ENCODE measurements at places on chromosomes 16 and 17.
A peak's percentile ranks its signal among the peaks of the same experiment; 100 is the strongest.

DNA sequence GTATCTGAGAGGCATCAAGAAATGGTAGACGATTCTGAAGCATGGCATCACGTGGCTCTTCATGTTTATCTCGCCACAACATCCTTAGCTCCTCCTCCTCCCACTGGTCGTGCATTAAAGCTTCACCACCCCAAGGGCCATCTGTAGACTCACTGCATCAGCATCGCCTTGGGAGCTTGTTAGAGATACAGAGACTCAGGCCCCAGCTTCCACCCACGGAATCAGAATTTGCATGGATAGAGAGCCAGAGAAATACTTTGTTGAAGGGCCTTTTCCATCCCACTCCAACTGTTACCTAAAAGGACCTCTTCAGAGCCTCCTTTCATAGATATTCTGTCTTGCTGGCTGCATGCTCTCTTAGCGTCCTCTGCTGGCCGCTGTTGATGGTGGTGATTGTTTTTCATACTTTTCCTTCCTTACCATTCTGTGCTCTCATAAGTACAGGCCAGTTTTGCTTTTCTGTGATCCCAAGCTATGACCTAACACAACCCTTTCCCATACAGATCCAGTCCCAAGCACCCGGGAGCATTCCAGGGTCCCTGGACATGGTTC, 1049.4 kb upstream of the EEF2KMT start:
- DNase-seq: no peak

- DNase-seq: no peak
Measured at GRCh38 chr16:52074133-52074532, 472.8 kb downstream of the TOX3 start.

GRCh38 chr16:68040506-68041288, 17.6 kb downstream of the DUS2 start:
- DNase-seq: peak; percentile 79

DNA sequence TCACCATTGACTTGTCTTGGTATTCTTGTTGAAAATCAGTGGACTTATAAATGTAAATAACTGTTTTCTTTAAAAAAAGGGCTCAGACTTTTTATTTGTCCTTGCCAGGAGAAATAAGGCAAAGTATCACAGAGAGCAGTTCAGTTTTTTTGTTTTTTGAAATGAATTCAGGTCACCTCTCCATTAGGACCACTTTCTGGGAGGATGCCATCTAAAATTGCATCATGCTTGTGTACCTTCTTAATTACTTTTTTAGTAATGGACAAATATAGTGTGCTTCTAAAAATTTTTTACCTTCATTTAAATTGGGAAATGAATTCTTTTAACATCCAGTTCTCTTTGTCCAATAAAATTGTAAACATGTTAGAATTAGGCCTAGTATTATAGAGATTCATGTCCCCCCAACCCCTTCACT, 210.0 kb downstream of the BCAS3 start:
- DNase-seq: no peak

GRCh38 chr16:27232061-27232900, 29.0 kb downstream of the KDM8 start:
- no peak for DNase-seq

DNA sequence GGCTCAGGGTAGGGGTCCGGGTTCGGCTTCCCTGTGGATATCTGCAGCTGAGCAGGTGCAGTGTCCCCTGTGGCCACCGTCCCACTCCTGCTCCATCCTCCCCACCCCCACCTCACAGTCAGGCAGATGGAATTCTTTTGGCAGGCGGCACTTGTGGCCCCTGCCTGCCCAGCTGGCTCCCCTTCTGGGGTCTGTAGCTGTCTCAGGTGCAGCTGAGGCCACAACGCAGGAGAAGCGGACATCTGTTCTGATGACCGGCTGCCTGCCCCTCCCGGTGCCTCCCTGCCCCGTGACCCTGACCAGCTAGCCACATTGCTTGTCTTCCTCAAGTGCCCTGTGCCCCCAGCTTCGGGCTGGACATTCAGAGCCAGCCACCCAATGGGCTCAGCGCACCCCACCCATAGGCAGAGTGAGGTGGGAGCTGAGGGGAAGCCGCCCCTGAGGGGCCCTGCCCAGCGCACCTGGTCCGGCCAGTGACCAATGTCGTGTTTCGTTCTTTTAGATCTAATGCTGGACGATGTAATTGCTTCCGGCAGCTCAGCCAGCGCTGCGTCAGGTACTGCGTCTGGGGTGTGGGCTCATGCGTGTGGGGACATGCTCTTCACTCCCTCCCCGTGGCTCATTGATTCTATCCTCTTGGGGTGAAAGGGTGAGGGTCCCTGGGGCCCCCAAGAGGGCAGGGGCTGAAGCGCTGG, 25.2 kb upstream of the ABCC3 start:
- DNase-seq: no peak

GRCh38 chr17:79607940-79608623, 2.8 kb downstream of the RBFOX3 start:
- no peak for DNase-seq

- no peak for DNase-seq
Measured at GRCh38 chr16:3974751-3975150, 94.2 kb upstream of the CREBBP start.

DNA sequence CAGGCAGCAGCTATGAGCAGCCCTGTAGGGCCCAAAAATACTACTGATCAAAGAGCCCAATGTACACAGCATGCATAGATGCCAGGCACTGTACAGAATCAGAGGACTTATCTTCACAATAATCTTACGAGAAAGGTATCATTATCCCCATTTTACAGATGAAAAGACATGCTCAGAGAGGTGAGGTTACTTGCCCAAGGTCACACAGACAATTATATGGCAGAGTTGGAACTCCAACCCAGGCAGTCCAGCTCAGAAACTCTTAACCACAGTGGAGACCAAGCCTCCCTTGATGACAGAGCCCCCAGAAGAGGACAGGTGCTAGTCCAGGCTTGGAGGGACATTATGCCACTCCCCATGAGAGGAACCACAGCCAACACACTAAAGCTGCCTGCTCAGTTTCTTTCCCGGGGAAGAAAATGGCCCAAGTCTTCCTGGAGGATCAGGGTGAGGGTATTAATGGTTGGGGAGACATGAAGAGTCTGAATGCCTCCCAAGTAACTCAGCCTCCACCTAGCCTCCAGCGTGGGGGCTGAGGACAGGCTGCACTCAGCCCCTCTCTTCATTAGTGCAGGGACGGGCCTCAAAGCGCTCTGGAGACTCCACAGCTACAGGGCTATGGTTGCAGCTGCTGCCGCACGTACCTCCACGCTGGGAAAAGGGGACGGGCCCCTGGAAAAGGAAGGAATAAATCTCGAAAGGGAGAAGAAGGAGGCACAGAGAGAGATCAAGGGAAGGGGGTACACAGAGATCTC, 826 bp downstream of the UNC119 start:
- DNase-seq: no peak
